ENCODE measurements at places on chromosomes 2 and 18.

DNA sequence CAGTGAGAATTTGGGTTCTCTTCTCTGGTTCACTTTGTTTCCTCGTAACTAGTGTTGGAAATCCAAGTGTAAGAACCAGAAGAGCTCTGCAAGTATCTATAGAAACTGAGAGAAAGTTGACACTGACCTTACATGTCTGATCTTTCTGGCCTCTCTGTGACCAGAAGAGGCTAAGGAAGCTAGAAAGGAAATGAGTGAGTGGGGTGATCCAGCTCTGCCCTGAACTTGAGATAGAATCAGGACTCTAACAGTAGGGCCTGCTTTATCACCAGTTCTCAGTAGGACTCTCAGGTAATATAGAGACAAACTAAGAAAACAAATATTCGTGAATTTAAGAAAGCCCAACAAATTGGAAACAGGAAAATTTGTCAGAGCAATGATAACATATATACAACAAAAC is 441.2 kb upstream of the ZNF804A start:
- no peak for DNase-seq

GRCh38 chr18:43279015-43279744 is 1.9 kb upstream of the SYT4 start:
- no peak for DNase-seq

DNA sequence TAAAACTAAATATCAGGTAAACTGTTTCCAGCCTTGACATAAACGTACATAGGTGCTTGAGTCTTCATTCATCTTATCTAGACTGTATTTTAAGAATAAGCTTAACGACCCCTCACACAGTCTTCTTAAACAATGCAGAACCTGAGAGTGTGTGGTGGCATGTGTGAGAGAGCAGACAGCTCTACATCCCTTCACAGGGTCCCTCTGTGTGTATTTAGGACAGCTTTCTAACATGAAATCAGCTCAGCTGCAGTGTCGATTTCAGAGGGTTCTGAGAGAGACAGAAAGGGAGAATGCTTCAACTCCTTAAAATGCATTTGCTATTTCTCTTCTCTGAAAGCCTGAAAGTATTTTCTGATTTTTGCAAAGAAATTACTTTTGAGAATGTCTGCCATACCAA is 185.2 kb downstream of the GRB14 start:
- no peak for DNase-seq

- DNase-seq = no peak
These were observed 51.3 kb upstream of the ZNF397 start for GRCh38 chr18:35189510-35189909.

DNA sequence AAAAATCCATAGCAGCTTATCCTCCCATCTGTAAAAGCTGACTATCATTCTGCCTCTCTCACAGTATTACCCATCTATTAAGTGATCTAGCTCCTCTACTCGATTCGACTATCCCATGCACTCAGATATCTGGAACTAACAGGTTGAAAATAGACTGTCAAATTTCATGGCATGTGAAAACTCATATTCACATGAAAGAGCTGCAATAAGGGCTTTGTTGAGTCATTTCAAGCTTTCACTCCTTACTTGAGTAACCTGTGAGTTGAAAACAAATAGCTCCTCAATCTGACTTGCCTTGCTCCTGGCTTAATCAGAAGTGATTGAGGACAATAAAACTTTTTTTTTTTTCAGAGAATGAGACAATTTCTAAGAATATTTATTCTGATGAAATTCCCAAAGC is 192.4 kb upstream of the ERBB4 start:
- DNase-seq = no peak

DNA sequence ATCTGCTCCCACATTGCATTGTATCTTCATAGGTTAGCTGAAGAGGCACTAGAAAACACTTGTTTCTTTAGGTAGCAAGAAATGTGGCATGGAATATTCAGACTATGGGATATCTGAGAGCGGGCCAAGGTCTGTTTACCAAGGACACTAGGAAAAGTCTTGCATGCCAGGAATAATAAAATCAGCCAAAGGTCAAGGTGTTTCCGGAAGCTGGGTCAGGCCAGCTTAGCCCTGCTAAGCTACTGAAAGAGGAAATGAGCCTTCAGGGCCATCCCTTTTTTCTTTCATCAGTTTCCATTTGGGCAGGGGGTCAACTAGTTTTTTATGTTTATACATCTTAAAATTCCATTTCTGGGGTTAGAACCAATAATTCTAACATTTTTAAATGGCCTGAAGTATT is 101.1 kb downstream of the DPP4 start:
- DNase-seq = no peak

- DNase-seq = no peak
These were observed 20.8 kb downstream of the CCL20 start for GRCh38 chr2:227834423-227834822.

DNA sequence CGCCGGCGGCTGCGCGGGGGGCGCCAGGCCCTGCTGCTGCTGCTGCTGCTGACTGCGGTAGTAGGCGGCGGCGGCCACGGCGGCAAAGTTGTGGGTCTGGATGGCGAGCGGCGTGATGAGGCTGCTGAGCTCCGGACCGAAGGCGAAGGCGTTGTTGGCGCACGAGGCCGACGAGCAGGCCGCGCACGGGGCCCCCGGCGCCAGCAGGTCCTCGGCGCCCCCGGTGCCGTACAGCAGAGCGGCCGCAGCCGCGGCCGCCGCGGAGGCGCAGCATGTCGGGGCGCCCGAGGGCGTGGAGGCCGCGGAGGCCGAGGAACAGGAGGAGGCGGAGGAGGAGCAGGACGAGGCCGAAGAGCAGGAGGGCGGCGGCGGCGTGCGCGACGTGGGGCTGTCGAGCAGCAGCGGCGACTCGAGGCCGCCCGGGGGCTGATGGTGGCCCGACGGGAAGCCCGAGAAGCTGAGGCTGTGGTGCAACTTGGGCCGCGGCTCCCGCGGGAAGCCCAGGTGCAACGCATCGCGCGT is 1.8 kb downstream of the ZFP36L2 start:
- DNase-seq = peak; percentile 60

DNA sequence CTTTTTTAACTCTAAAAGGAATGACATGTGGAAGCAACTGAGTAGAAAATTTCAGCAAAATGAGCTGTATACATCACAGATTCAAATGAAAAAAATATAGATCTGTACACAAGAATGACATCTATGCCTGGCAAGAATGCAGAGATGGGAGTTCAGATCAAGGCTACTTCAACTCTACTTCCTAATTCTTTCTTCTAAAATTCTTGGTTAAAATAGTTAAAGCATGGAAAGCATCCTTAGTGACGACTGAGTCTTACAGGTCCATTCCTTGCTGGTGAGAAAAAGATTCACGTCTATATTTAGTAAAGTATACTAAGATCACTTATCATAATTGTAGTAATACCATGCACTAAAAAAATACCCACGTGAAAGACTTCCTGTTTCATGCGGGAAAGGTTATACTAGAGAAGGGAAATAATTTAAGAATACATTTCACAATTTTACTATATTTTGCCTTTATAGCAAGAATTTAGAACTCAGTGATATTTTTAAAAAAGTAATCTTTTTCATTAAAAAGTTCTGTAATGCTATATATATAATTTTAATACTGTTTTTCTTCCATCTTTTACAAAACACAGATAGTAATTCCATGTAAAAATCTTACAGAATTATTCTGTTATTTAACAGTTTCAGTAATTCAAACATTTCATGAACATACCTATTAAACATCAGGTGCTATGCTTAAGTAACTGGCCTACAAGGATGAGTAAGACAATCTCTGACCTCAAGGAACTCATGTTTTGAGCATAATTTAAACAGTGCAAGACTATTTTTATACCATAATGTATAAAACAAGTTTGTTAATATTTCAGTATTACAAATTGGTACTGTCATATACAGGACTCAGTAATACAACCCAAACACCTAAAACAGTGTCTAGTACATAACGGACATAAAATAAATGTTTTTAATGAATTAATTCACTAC is 159.6 kb downstream of the BAZ2B start:
- no peak for DNase-seq

DNA sequence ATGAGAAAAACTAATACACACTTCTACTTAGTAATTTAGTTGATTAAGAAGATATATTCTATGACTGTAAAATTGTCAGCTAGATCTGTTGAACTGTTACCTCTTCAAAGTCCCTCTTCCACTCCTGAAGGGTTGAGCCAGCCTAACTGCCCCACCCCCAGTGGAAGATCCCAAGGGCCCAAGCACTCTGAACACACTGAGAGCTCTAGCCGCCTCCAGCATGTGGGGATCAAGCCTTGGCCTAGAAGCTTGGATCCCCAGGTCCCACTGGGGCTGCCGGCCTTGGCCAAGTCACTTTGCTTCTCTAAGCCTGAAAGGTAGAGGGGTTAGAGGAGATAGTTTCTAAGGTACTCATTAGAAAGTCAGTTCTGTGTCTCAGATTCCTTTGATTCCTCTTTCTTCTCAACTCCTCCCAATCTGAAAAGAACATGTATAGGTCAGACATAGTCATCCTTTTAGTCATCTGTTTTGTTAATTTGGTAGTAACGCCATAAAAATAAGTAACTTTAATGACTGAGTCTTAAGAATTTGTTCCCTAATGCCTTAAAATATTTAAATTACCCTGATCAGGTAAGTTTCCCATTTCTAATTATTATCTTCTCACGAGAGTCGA is 5.6 kb downstream of the CPSF3 start:
- DNase-seq = no peak

DNA sequence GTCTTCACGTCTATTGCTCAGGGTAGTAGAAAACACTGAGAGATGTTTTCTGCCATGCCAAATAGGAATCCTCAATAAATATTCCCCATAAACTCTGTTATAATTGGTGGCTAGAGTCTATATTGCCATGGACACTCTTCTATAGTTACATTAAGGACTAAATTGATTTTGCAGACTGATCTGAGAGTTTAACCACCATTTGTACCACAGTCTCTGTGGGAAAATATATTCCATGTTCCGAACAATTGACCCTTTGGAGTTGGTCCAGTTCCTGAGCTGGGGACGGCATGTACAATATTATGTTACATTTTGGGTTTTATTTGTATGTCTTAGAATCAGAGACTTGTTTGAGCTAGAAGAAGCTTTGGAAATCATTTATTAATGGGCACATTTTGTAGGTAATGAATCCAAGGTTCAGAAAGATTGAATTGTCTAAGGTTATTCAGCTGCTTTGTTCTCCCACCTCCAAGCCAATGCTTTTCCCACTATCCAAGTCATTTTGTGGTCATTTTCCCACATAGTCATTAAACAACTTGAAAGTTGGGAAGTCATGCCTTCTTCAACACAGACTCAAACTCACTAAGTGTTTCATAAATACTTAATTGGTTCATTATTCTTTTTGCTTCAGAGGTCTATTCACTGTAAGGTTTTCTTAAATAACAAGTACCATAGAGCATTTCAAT is 5.1 kb upstream of the PPP1CB start:
- no peak for DNase-seq

- no peak for DNase-seq
These were observed 111.1 kb downstream of the CYP26B1 start for GRCh38 chr2:72036595-72036994.

DNA sequence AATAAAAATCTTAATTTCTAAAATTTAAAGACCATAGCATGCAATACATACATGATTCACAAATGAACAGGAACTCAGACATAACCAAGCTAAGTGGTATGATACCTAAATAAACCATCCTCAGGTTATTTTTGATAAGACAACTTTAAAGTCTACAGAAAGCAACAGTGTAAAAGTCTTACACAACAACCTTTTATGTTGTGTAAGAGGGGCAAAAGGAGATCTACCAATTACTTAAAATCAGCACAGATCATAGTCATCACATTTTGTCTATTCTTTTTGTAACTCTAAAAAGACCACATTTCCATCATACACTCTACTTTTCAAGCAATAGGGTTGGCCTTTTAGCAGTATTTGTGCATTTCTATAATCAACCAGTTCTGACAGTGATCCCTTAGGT is 16.3 kb downstream of the SP3 start:
- DNase-seq = no peak

GRCh38 chr2:223065107-223065506 is 13.1 kb downstream of the KCNE4 start:
- DNase-seq = no peak

GRCh38 chr18:56036741-56037140 is 448.7 kb upstream of the TCF4 start:
- no peak for DNase-seq

DNA sequence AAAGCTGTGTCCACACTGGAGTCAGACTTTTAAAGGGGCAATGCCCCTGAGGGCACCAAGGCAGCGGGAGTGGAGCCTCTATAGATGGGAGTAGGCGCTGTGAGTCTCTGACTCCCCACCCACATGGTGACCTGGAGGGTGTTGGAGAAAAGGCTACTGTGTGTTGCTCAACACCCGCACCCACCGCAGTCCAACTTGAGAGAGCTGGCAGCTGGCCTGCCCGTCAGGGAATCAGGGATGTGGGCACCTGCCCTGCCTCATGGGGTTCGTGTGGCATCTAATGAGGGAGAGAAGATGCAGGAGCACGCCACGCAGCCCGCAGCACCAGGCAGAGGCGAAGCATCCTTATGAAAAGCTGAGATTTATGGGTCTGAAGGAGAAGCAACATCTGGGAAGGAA is 84.2 kb downstream of the KLHL29 start:
- DNase-seq = no peak

GRCh38 chr18:29078273-29078672 is 901.3 kb upstream of the CDH2 start:
- DNase-seq = no peak

GRCh38 chr2:166671235-166671634 is 177.2 kb upstream of the SCN7A start:
- DNase-seq = no peak

DNA sequence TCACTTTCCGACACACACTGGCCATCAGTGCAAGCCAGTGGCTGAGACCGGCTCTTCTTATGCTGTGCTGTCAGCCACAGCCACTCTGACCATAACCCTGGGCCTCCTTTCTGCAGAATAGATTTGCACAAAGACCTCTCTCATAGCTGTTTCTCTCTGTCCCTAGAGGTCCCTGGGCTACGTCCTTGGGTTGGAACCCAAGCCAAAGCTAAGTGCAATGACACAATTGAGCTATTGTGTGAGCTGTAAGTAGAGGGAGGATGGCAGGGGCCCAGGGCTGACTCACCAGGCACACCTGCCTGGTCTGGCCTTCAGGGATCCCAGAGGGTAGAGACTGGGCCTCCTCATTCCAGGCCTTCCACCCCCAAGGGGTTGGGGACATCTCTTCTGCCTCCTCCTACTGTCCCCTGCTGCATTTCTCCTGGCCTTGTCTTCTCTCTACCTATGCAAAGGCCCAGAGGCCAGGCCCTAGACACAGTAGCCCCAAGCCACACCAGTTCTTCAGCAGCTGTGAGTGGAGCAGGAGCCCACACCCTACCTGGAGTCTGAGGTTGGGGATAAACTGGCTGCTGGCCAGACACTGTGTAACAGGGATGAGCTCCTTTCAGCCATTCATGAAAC is 174.6 kb downstream of the NCK2 start:
- no peak for DNase-seq

- no peak for DNase-seq
These were observed 47.9 kb downstream of the KIF5C start for GRCh38 chr2:148922776-148923475.

Data from stimulated activated CD4-positive, alpha-beta T cell treated with anti-CD3 and anti-CD28 coated beads, Interleukin-15, amount 100 ng/mL, for 24 hours (primary cell).